Stimulated activated CD4-positive, alpha-beta T cell treated with anti-CD3 and anti-CD28 coated beads, Interleukin-2, amount 100 ng/mL, for 24 hours (primary cell): ENCODE measurements at places on chromosomes 7 and 10.

DNA sequence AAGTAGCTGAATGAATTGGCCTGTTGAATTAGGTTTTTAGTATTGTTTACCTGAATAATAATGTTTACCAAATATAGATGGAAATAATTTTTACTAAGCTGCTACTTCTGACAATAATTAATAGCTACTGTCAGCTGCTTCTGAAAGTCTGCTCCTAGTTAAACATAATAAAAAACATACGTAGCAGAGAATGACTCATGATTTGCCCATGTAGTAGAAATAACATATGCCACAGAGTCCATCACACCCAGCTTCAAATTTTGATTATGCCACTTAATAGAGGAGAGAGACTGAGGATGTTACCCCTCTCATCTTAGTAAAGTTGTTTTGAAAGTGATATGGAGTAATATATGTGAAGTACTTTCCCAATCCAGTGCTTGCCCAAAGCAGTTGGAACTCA, 57.6 kb upstream of the MDFIC start:
- DNase-seq: no peak

DNA sequence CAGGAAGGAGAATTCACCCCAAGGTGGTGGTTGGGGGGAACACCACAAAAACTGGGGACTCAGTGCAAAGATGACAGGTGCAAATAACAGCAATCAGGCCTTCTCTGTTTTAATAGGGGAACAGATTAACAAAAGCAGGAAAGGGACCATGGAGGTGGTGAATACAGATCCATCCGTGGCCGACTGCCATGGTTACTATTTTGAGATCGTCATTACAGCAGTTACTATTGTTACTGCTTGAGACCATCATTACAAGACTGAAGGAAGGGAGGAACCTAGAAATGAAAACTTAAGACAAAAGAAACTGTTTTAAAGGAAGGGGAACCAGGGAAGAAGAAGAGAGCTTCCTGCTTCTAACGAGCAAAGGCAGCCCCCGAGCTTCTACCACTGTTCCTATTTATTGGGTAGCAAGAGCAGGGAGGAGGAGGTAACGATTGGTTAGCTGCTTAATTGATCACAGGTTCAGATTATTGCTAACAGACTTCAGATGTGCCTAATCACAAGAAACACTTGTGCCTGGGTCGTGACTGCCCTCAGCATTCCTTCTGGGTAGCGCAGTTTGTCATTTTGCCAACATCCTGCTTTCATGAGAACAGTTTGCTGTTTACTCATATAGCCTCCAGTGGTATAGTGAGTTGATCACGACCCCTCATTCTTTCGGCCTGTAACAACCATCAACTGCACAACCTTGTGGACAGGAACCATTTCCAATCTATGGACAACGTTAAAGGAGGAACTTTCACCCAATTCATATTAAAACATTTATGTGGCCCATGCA, 216.3 kb downstream of the CHCHD3 start:
- no peak for DNase-seq

- DNase-seq: no peak
These were observed 915.4 kb upstream of the AUTS2 start for GRCh38 chr7:68682910-68683309.

GRCh38 chr7:133940368-133940767, 186.8 kb upstream of the LRGUK start:
- DNase-seq: no peak

DNA sequence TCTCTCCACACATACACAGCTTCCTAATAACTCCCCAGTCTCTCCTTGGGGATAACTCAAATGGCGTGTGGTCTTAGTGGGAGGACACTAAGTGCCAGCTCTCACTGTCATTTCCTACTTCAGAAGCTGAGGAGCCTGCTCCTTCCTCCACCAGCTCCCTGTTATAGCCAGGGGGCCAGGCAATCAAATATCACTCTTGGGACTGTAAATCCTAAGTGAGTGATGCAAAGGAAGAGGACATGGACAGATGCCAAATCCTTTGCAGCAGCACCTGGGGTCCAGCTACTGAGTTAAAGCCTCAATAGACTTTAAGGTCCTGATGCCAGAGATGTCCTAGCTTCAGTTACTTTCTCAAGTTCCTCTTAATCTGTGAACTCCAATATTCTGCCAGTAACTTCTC, 34.1 kb downstream of the SEM1 start:
- no peak for DNase-seq

DNA sequence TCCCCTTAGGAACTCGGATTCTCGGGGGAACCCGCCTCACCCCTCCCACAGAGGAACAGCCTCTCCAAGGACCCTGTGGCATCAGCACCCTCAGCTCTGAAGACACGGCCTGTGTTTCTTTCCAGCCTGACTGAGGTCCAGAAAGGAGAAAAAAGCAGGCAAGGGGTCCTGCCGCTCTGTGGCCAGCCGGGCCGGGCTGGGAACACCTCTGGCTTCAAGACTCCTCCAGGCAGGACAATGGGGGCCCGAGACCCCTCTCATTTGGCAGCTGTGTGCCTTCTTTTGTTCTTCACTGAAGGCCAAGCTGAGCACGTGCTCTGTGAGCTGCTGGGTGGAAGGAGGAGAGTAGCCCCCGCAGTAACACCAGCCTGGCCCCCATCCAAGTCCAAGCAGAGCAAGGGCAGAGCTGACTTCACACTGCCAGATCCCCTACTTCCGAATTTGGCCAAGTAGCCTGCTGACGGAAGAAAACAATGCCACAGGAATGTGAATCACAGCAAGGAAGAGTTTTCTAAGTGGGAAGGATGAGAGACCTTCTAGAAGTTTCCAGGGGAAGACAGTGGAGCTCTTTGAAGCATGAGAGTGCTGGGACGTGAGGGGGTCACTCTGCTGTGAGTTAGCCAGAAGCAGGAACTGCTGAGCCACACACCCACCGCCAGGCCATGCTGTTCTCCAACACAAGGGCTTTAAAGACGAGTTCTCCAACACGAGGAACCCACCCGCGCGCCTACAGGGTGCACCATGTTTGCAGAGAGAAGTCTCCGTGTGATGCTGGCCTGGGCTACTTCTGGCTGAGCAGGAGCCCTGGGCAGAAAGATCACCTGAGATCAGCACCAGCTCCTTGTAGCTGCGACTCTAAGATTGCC, 3.1 kb downstream of the CNPY1 start:
- DNase-seq: no peak

DNA sequence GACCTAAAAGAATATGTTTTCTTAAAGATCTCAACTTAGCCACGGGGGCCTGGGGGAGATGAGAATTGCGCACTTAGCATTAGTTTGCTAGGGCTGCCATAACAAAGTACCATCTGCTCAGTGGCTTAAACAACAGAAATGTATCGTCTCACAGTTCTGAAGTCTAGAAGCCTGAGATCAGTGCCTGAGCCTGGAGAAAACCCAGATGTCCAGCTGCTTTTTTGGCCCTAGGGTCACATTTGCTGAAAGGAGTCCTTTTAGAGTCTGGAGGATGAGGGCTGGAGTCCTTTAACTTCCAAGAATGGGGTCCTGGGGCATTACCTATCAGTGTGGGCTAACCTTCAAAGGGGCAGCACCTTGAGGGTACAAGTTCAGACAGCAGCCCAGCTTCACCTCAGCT, 48.2 kb downstream of the SMURF1 start:
- no peak for DNase-seq

DNA sequence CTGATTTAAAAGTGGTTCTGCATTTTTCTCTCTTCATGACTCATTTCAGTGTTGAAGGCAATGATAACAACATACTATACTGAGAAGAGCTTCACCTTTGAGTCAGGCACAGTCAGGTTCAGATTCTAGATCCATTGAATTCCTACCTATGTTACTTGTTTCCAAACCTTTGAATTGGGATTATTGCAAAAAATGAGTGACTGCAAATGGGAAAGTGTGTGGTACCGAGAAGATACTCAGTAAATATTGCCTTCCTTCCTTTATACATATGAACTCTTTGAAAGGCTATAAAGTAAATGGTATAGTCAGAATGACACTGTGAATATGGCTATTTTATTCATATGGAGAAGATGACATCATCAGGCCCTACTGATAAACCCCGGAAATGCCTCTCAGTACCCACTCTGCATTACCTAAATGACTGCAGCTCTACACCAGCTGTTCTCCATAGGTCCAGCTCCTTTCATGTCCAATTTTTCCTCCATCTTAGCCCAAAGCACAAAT, 66.7 kb upstream of the FGL2 start:
- no peak for DNase-seq

DNA sequence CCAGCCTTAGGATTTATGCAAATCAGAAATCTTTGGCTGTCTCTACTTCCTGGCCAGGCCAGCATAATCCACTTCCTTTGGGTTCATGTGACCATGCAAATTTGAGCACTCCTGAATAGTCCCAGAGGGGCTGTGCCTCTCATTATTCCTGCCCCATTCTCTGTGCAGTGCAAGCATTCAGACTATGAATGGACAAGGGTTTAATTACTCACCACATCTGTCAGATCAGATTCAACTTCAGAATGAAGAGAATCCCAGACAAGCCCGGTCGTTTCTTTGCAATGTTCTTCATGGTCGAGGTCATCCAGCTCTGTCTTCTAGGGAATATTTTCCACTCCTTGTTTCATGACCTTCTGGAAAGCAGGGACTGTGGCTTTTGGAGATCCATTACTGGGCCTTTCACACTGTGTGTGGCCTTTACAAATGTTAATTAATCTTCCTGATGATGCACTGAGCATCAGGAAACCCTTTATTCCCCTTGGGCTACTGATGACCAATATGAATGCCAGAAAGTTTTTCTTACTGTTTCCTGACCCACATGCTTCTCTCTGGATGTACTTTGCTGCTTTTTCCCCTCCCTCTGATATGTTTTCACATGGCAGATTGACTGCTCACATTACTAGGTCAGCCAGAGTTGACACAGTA, 217.6 kb upstream of the TCF7L2 start:
- no peak for DNase-seq

GRCh38 chr7:124429923-124430322, 335.7 kb downstream of the GPR37 start:
- DNase-seq: no peak

GRCh38 chr7:142865766-142866165, 10.9 kb downstream of the EPHB6 start:
- DNase-seq: no peak

- DNase-seq: no peak
These were observed 49.6 kb downstream of the COL13A1 start for GRCh38 chr10:69851306-69851705.

GRCh38 chr10:78960316-78960800, 108.4 kb upstream of the ZMIZ1 start:
- DNase-seq: no peak

- no peak for DNase-seq
These were observed 36.7 kb downstream of the SPAM1 start for GRCh38 chr7:123961771-123962170.

GRCh38 chr7:43484678-43485395, 98.1 kb upstream of the STK17A start:
- no peak for DNase-seq

- DNase-seq: no peak
These were observed 19.5 kb upstream of the ITGB8 start for GRCh38 chr7:20310963-20311742.

DNA sequence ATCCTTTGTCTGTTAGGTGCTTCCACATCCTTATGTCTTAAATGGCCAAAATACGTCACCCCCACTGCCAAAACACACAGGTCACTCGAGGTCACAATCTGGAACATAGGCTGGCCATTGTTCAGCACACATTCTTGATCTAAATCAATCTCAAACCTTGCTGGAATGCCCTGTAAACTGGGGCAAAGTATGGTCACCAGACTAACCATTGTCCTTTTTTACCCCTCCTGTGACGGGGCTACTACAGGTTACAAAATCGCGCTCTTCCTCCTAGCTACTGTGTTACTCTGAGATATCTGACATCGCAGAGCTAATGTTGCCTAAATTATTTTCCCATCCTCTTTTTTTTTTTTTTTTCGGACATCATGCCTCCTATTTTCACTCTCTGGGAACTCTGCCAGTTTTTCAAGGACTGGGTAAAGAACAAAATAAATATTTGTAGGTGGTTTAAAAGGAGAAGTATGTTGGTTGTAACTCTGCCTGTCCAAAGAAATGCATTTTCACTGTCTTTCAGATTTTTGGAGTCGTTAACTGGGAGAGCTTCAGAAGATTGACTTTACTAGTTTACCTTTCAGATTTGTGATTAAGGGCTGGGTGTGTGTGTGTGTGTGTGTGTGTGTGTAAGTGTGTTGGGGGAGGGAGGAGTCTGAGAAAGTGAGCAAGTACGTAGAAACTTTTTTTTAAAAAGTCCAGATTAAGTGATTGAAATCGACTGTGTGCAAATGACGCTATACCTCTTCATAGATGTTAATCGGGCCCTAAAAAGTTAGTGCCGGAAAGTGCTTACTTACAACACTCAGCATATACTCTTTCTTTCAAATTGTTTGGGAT, 942 bp upstream of the KIAA1217 start:
- no peak for DNase-seq

DNA sequence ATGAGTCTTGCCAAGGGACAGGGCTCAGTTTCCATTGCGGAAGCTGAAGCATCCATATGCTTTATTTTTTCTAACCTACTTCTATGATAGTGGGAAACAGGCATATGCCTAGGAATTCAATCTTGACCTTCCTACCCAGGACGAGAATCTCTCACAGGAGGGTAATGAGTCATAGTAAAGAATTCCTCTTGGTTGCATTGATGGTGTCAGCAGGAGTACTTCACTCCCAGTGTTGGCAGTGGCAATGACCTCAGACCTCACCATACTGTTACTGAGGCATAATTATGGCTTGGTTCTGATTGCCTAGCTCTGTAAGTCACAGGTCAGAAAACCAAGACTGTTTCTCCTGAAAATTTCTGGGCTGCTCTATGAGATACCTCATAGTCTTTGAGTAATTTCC, 552.9 kb downstream of the ARL4A start:
- no peak for DNase-seq

GRCh38 chr10:95793401-95794045, 37.6 kb downstream of the ENTPD1 start:
- DNase-seq: no peak
